ENCODE measurements at places on chromosomes 1 and 21.

DNA sequence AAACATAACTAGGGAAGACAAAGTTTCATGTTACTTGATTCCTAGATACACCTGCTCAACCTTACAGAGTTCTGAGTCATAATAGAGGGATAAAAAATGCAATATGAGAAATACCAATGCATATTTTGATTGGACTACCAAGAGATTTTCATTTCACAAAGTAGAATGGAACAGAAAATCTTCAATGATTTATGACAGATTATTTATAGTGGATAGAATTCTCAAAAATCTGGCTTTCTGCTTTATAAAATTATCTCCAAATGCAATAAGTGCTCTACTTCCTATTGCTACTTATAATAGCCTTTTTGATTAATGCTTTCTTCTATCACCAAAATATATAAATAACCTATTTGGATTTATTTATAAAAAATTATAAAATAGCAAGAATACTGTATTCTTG is 18.9 kb upstream of the ATP6V1G3 start:
- DNase-seq, result no peak

DNA sequence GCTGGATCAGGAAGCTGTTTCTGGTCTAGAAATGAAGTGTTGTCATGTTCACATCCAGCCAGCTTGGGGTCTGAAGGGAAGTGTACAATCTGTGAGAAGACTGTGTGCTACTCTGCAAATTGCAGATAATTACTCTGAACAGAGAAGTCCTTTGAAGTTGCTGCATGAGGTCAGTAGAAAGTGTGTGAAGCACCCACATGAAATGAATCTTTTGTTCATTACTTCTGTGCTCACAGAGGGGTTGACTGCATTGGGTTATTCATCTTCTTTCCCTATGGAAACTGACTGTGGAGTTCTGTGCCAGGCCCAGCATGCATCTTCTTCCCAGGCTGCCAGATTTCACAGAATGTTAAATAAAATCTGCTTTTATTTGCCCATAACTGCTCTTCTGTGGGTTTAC is 47.1 kb downstream of the CTH start:
- DNase-seq, result no peak

- DNase-seq, result no peak
These were observed 13.4 kb upstream of the ARHGEF10L start for GRCh38 chr1:17525996-17526686.

- no peak for DNase-seq
These were observed 678.0 kb upstream of the ZP4 start for GRCh38 chr1:238568735-238569134.

GRCh38 chr21:25179116-25179515 is 428.2 kb downstream of the MRPL39 start:
- DNase-seq, result no peak

GRCh38 chr1:34113887-34114286 is 51.1 kb downstream of the CSMD2 start:
- DNase-seq, result no peak

- no peak for DNase-seq
These were observed 709 bp downstream of the TNFRSF14 start for GRCh38 chr1:2556678-2557481.

- DNase-seq, result no peak
These were observed 6.5 kb downstream of the CD55 start for GRCh38 chr1:207328004-207328403.

GRCh38 chr1:209155546-209155945 is 428.0 kb upstream of the CAMK1G start:
- no peak for DNase-seq

GRCh38 chr1:55423376-55423775 is 208.2 kb upstream of the USP24 start:
- no peak for DNase-seq

GRCh38 chr21:43290421-43291346 is 121.9 kb downstream of the CRYAA start:
- DNase-seq, result no peak

GRCh38 chr1:47184090-47184821 is 5.6 kb downstream of the PDZK1IP1 start:
- no peak for DNase-seq

DNA sequence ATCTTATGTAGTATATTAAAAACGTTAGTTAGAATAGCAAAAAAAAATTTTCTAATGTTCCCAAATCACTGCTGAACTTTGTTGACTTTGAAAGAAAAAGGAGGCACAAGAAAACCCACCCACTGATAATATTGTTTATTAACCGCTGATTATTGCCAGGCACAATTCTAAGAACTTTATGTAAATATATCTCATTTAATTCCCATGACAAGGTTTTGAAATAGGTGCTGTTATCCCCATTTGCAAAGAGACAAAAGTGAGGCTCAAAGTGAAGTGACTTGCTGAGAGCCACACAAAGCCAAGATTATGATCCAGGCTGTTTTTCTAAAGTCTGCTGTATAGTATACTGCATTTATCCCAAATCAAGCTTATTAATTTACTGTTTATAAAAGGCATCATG is 56.4 kb downstream of the SASS6 start:
- no peak for DNase-seq

- DNase-seq, result no peak
These were observed 98.3 kb downstream of the CD58 start for GRCh38 chr1:116472431-116472961.

- no peak for DNase-seq
These were observed 122.7 kb downstream of the IGSF21 start for GRCh38 chr1:18230321-18230720.

DNA sequence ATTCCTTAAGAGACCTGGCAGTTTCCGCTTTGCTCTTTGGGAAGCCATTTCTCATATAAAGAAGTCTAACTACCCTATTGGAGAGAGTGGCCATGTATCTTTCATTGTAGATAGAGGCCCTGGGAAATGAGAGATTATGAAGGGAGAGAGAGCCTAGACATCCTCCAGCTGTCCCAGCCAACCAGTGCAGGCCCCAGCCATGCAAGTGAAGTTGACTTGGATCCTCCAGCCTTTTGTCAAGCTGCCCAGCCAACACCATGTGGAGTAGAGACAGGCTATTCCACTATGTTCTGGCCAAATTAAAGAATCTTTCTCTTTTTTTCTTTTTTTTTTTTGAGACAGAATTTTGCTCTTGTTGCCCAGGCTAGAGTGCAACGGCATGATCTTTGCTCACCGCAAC is 7.1 kb upstream of the ANP32E start:
- DNase-seq, result no peak

DNA sequence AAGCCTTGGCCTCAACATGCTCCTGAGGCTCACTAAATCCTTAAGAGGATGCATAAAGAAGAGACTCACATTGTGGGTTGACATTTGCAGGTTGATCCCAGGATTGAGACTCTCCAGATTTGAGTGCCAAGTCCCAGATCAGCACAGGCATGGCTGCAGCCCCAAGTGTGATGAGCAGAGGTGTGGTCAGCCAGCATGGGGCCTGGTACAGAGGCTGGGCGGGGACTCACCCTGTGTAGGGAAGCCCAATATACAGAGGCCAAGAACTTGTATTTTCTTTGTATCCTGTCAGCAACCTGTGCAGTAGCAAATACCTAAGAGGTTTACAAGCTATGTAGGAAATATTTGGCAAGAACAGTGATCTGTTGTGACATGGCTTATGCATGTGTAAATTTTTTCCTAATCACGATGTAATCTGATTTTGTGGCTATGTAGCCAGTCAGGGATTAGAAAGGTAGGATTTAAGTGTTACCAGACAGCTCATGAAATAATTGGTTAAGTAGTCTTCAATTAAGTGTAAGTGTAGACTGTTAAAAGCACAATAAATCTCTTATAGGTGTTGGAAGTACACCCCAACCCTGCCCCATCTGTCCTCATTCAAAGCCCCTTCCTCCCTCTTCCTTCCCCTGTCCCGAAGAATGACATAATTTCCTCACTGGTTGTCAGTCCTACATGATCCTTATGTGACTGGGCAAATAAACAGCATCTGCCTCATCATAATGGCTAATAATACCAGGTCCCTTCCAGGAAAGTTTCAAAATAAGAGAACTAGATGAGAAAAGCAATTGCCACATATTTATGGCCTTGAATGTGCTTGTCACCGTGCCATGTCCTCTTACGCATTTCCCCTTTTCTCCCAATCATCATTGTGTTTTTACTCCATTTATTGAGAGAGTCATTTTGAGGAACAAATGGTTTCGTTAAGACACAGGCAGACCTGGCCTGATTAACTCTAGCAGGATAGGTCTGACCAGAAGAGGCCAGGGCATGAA is 120.9 kb downstream of the HLX start:
- no peak for DNase-seq

GRCh38 chr1:246932366-246932700 is 585 bp upstream of the AHCTF1 start:
- DNase-seq, result no peak

DNA sequence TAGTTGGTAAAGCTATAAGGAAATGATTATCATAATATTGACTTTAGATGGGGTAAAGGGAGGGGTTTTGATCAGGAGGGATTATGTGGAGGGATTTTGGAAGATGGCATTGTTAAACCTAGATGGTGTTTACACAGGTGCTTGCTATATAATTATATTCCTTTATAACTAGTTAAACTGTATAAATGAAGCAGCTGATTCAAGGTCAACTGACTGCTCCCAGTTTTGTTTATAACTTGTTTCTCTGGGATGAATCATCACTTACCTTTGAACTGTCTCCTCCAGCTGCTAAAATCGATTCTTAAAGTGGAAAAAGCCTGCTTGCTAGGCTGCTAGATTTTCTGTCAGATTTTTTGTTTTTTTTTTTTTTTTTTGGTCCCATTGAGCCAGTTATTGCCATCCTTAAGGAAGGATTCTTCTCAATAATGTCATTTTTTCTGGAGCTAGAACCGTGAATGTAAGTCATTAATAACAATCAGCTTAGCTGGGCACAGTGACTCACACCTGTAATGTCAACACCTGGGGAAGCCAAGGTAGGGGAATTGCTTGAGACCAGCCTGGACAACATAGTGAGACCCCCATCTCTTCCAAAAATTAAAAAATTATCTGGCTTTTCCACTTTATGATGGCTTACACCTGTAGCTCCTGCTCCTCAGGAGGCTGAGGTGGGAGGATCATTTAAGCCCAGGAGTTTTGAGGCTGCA is 153.2 kb downstream of the PIK3R3 start:
- no peak for DNase-seq

GRCh38 chr1:232744847-232745246 is 60.4 kb upstream of the MAP10 start:
- DNase-seq, result no peak

DNA sequence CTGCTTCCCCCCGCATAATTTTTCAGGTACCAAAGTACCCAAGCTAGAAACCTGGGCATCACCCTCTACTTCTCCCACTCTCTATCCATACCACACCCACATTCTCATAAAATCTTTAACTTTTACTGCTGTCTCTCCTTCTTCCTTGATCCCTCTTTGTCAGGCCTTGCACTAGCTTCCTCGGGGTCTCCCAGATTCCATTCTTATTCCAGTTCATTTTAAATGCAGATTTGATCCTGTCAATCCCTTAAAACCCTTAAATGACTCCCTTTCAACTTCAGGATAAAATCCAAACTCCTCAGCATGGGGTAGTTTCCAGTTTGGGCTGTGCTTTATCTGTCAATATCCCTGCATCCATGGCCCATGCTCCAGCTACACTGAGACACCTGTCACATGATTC is 343.5 kb downstream of the PBX1 start:
- no peak for DNase-seq

DNA sequence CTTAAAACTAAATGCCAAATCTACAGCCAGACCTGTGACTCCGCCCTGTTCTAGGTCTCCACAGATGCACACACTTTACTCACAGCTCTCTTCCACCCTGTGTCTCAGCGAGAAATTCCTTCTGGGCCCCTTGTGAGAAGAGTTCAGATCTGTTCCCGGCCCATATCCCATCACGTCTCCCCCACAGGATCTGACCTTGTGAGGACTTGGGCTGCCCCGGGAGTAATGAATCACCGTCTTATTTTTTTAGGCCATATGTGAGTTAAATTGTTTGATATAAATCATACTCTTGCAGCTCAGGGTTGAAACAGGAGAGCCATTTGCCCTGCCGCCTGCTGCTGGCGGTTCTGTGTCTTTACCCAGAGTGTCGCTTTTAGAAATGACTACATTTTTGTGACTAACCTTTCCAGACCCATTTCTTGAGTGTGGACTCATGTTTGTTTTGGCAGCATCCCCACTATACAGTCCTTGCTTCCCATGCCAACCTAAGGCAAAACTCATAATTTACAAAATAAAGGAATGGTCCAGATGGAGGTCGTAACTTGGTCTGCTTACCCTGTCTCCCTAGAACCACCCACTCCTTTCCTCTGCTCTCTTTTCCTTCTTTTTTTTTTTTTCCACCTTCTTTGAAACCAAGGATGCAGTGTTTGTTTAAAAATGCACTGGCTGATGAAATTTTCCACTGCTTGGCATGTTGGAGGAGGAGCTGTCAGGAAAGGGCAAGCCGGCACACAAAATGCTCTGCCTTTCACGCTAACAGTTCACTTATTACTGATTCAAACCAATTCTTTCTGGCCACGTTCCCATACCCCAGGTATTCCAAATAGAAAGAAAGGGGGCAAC is 98.0 kb upstream of the C1orf105 start:
- no peak for DNase-seq

DNA sequence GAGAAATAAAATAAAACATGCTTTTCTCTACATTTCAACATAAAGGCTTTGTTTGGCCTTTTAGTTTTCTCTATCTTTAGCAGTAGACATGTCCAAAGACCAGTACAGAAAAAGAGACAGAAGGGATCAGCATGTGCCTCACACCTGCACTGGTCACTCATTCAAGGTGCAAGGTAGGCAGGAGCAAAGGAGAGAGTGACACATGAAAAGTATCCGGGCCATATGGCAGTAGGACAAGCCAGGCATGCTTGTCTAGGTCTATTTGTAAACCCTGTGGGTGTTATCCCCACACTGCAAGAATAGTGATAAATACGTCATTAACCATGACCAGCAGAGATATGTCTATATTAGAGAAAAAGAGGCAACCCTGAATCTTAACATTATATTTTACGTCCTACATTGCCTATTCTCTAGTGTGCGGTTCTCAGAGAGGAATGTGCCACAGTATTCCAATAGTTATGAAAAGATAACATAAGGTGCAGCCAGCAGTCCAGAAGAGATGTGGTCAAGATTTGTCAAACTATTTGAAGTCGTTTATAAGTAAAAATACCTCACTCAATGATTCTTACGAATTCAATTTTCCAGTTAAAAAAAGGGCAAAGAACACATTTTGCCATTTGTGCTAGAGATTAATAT is 32.1 kb downstream of the PRRX1 start:
- no peak for DNase-seq

- no peak for DNase-seq
These were observed 59.7 kb downstream of the RGL1 start for GRCh38 chr1:183864611-183865010.

GRCh38 chr1:18631496-18632217 is 1.0 kb downstream of the PAX7 start:
- no peak for DNase-seq

DNA sequence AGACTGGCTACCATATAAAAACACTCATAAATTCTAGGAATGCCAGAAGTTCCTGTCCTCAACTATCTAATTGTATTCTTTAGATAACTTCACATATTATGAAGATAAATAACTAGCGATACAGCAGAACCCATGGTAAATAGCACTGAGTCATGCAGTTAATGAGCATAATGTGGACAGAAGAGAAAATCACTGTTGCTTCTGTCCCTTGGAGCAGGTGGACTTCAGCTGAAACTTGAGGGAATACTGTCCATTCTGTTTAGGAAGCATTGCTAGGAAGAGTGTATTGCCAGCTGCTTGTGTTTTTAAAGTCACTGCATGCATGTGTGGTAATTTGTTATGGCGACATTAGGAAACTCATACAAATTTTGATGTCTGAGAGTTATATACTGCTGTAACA is 854.4 kb downstream of the LTN1 start:
- no peak for DNase-seq

- no peak for DNase-seq
These were observed 4.0 kb upstream of the SAMSN1 start for GRCh38 chr21:14550135-14550534.

Measured in stimulated activated CD4-positive, alpha-beta T cell treated with anti-CD3 and anti-CD28 coated beads, Interleukin-12 subunit alpha, Interleukin-12 subunit beta, amount 100 ng/mL, for 48 hours (primary cell).